ENCODE measurements at places on chromosomes 5 and 9. TPM values are rescaled to one million over a fixed set of nuclear protein-coding genes. Genes with fewer than 3 reads are reported as not detected.

DNA sequence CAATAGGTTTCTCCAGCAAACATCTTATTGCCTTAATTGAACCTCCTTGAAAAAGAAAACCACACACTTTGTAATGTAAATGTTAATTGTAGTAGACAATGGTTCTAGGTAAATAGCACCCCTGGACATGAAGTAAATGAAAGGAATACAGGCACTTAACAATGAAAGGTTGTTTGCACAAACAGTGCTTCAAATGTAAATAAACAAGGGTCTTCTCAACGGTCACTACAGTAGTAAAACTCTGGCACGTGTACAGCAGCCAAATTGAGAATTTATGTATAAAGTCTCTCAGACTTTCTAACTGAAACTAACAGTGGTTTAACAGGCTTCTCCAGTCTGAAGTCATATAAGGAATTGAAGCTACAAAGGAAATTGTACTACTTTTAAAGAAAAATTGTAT, 218.3 kb downstream of the MEF2C start:
- no peak overlapping the region for H3K4me3 ChIP-seq
- H3K4me1 ChIP-seq, result peaks cover 38% of the 10 kb centered on the region
- peak overlapping the region; percentile 85 for H3K27ac ChIP-seq
- no peak for DNase-seq
- H3K36me3 ChIP-seq, result peaks cover 2% of the 10 kb centered on the region
- peaks cover 5% of the 10 kb centered on the region for H3K27me3 ChIP-seq

GRCh38 chr9:130325921-130326320, 60.4 kb downstream of the HMCN2 start:
- no peak overlapping the region for H3K4me3 ChIP-seq
- H3K27ac ChIP-seq, result no peak overlapping the region
- H3K27me3 ChIP-seq, result peaks cover 24% of the 10 kb centered on the region
- H3K4me1 ChIP-seq, result peaks cover 15% of the 10 kb centered on the region
- DNase-seq, result no peak

DNA sequence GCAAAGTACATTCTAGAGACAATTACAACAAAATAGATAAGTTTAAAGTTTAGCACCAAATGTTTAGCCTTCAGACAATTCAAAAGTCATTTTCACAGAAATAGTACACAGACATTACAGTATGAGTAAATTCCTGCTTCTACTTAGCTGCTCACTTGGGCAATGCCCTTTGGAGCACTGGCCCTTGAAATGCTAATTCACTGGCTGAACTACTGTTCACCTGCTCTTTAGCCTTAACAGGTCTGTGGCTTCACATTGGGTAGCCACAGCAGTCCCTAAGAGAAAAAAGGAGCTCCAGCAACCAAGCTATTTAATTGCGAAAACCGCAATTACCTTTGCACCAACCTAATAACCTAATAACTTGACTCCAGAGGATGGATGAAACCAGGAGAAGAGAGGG, 916.2 kb upstream of the DMAC1 start:
- no peaks in the 10 kb centered on the region for H3K27me3 ChIP-seq
- H3K4me3 ChIP-seq, result no peak overlapping the region
- no peak overlapping the region for H3K27ac ChIP-seq
- no peaks in the 10 kb centered on the region for H3K36me3 ChIP-seq
- peaks cover 10% of the 10 kb centered on the region for H3K4me1 ChIP-seq

DNA sequence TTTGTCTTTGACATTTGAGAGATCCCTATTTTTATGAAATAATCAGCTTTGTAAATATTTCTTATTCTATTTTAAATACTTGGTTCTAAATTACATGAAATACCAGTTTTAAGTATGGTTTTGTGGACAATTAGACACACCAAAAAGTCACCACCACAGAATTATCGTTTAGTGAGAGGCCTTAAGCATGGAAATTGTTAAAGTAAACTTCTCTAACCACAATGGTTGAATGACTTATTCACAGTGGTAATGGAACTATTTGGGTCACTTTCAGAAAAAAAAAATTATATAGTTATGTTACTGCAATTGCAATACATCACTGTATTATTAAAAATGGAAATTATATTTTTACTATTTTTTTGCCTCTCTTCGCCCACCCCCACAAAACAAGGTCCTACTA, 1252.5 kb downstream of the EFNA5 start:
- no peaks in the 10 kb centered on the region for H3K36me3 ChIP-seq
- H3K27me3 ChIP-seq, result peaks cover 3% of the 10 kb centered on the region
- H3K4me3 ChIP-seq, result no peak overlapping the region
- peaks cover 6% of the 10 kb centered on the region for H3K4me1 ChIP-seq

GNAQ gene
- total RNA-seq, result 74.9 TPM

DNA sequence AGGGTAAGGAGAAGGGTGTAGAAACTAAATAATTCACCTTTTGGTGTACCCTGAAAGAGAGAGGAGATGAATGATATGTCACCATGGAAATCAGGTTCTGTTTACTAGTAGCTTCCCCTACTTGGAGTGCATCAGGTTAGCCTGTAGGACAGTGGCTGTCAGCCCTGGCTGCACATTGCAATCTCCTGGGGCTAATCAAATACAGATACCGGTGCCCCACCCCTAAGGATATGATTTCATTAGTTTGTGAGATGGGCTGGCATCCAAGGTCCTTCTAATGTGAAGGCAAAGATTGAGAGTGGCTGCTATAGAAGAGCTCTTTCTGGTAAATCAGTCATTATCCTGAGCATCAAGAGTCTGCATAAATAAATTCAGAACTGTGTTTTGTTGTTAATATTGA, 47.2 kb downstream of the INSYN2B start:
- no peaks in the 10 kb centered on the region for H3K27me3 ChIP-seq
- H3K4me1 ChIP-seq, result peaks cover 5% of the 10 kb centered on the region
- DNase-seq, result no peak
- peaks cover 10% of the 10 kb centered on the region for H3K36me3 ChIP-seq
